Pancreas (tissue), 10 donors: ENCODE measurements at places on chromosomes 5 and 9. TPM values are rescaled to one million over a fixed set of nuclear protein-coding genes. Genes with fewer than 3 reads are reported as not detected.

Gene SH3PXD2B
- polyA plus RNA-seq: 4.2 TPM

Gene RLN2
- polyA plus RNA-seq: 0.27 TPM

Gene GRIA1
- 0.05 TPM for polyA plus RNA-seq

Gene RGS7BP
- polyA plus RNA-seq: 0.04 TPM

Gene PROB1
- 0.38 TPM for polyA plus RNA-seq

Gene DBH
- 0.08 TPM for polyA plus RNA-seq

Gene SMIM33
- not detected for polyA plus RNA-seq

Gene STK32A
- polyA plus RNA-seq: 2.5 TPM

Gene SV2C
- not detected for polyA plus RNA-seq

Gene GM2A
- polyA plus RNA-seq: 7.9 TPM

Gene PRR7
- 3.2 TPM for polyA plus RNA-seq

Gene FAM81B
- polyA plus RNA-seq: 0.61 TPM

Gene PIP5KL1
- polyA plus RNA-seq: 0.80 TPM

Gene GABRB2
- not detected for polyA plus RNA-seq

Gene S1PR3
- 1.8 TPM for polyA plus RNA-seq

Gene TMC1
- not detected for polyA plus RNA-seq

Gene FBN2
- 0.04 TPM for polyA plus RNA-seq

Gene TMOD1
- 12.2 TPM for polyA plus RNA-seq

Gene PKD2L2
- 0.05 TPM for polyA plus RNA-seq

Gene CBY3
- not detected for polyA plus RNA-seq

Gene NUTM2G
- polyA plus RNA-seq: not detected

Gene LIX1
- polyA plus RNA-seq: not detected

Gene ANKDD1B
- polyA plus RNA-seq: 0.66 TPM

Gene DAPK1
- polyA plus RNA-seq: 29.1 TPM

Gene LCN1
- not detected for polyA plus RNA-seq

Gene SLC34A3
- 0.21 TPM for polyA plus RNA-seq

Gene EFNA5
- polyA plus RNA-seq: 2.2 TPM

Gene FAM153A
- 4.4 TPM for polyA plus RNA-seq
